Stimulated activated CD4-positive, alpha-beta T cell treated with anti-CD3 and anti-CD28 coated beads, Interleukin-15, amount 100 ng/mL, for 1 hour (primary cell): ENCODE measurements at places on chromosomes 16 and 17.

GRCh38 chr16:57669476-57670162, 1.5 kb downstream of the ADGRG3 start:
- no peak for DNase-seq

DNA sequence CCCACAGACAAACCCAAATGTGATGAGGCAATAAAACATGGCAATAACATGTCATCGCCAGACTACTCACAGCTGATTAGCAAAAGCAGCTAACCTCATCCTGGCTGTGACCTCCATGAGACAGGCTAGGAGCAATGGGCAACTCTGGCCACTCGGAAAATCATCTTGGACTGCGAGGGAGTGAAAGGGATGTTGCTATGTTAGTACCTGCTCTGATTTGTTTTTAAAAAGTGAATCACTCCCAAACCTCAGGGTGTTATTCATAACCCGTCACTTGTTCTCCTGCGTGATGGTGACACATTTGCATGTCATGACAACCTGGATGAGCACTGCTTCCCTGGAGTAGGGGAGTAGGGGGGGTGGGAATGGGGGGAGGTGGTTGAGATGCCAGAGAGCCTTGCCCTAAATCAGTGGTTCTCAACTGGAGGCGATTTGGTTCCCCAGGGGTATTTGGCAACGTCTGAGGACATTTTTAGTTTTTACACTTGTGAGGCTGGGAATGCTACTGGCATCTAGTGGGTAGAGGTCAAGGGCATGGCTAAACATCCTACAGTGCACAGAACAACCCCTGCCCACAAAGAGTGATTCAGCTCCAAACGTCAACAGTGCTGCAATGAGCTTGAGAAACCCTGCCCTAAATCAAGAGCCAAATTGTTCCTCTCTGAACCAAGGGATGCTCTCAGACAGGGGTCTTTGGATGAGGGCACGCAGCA, 241.7 kb downstream of the SOX9 start:
- DNase-seq, result no peak

DNA sequence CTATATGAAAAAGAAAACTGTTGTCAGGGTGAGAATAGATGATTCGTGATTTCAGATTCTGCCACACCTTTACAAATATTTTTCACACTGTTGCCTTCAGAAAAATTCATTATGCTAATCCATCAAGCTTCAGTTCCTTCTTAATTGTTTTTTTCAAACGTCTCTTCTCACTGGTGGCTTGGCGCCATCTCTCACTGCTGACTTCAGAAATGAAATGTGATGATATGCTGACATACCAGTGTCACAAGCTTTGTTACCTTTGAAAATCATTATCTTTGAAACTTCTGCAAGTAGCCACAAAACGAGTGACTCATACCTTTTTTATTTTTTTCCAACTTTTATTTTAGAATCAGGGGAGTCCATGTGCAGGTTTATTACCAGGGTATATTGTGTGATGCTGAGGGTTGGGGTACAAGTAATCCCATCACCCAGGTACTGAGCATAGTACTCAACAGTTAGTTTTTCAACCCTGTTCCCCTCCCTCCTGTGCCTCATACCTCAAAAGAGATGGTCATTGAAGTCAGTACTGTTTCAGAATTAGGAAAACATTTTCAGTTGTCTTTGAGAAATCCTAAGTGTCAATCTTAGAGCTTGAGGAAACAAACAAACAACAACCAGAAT, 14.0 kb upstream of the KRT222 start:
- no peak for DNase-seq

- DNase-seq, result no peak
Observed at GRCh38 chr16:83974475-83974874, 6.4 kb downstream of the NECAB2 start.

GRCh38 chr17:7932949-7933348, 943 bp downstream of the CNTROB start:
- no peak for DNase-seq
